NCI-H1436 treated with DMSO at 0.1 percent for 48 hours (cell line): ENCODE measurements at places on chromosomes 2 and 18.

GRCh38 chr2:210046851-210047500 lies 44.5 kb downstream of the RPE start:
- DNase-seq: no peak

- no peak for DNase-seq
Observed at GRCh38 chr2:196983934-196984333, 57.4 kb upstream of the PGAP1 start.

DNA sequence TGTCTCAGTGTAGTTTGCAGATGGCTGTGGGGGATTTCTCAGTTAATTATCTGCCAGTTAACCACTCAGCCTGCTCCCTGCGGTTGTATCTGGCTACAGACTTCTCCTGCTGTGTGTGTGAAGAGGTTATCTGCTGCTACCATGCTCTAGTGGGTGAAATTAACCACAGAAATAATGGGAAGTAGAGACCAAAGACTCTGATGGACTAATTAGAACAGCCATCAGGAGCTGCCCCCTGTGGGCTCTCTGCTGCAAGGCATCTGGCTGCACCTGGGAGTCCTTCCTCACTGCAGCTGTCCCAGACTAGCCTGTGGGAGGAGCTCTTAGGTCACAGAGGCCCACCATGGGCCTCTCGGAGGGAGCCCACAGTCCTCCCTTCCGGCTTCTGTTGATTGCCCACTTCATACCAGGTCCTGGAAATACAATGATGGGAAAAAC lies 66.6 kb downstream of the CTIF start:
- no peak for DNase-seq

DNA sequence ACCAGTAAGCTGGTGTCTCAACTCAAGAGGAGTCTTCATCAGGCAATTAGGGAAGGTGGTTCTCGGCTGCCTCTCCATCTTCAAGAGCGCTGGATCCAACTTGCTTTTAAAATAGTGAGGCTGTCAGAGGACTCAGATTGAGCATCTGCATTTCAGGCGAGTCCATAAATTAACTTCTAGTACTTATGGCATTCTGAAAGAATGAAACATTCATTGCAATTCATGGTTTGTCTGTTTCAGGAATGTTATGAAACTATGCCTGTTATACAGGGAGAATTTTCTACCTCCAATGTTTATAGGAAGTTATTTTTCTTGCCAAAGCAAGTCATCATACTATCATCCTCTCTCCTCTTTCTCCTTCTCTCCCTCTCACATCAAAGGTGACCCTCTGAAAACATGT lies 883.2 kb downstream of the SLC4A3 start:
- DNase-seq: no peak
